ENCODE measurements at places on chromosomes 16 and 17.

DNA sequence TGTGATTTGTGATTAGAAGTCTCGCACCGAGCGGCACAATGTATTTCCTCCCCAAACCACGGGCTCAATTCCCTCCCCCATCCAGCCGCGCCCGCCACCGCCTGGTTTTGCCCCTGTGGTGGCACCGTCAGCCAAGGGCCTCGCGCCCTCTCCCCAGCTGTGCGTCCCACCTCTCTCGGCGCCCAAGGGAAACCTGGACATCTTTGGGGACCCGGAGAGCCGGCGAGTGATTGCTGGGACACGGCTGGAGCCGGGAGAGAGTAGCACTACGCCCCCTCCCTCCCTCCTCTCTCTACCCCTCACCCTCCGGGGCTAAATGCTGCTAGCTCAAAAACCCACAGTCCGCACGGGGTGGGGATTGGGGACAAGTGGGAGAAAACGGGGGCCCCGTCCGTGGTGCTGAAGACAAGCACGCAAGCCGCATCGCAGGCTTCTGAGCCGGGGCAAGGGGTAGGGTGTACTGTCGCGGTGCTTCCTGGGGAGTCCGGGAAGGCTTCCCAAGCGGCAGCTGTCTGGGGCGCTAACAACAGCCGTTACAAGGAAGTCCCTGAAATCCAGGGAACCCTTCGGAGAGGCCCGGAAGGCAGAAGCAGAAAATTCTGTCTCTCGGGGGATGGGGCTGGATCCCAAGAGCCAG lies 1.4 kb downstream of the CBLN1 start:
- DNase-seq: no peak

GRCh38 chr17:62688398-62689160 lies 61.1 kb downstream of the MRC2 start:
- DNase-seq: no peak

- no peak for DNase-seq
Observed at GRCh38 chr16:67963662-67964321, 4.6 kb downstream of the SLC12A4 start.

- DNase-seq: no peak
Observed at GRCh38 chr16:67923414-67924116, 8.1 kb downstream of the CTRL start.

DNA sequence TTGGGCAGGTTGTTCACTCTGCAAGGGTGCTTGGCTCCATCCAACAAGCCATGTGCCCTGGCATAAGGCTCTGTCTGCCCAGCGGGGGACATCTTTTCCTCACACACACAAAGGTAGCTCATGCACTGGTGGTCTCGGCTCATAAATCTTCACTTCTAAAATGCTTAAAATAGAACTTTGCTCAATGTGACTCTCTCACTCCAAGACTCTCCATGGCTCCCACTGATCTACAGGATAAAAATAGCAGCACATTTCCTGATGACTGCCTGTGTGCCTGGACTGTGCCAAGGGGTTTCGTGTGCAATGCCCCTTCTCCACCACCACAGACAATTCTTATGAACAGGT lies 15.1 kb upstream of the CIBAR2 start:
- no peak for DNase-seq

GRCh38 chr16:10339777-10340732 lies 45.8 kb upstream of the ATF7IP2 start:
- DNase-seq: no peak

GRCh38 chr17:6108382-6108781 lies 38.2 kb downstream of the WSCD1 start:
- no peak for DNase-seq

DNA sequence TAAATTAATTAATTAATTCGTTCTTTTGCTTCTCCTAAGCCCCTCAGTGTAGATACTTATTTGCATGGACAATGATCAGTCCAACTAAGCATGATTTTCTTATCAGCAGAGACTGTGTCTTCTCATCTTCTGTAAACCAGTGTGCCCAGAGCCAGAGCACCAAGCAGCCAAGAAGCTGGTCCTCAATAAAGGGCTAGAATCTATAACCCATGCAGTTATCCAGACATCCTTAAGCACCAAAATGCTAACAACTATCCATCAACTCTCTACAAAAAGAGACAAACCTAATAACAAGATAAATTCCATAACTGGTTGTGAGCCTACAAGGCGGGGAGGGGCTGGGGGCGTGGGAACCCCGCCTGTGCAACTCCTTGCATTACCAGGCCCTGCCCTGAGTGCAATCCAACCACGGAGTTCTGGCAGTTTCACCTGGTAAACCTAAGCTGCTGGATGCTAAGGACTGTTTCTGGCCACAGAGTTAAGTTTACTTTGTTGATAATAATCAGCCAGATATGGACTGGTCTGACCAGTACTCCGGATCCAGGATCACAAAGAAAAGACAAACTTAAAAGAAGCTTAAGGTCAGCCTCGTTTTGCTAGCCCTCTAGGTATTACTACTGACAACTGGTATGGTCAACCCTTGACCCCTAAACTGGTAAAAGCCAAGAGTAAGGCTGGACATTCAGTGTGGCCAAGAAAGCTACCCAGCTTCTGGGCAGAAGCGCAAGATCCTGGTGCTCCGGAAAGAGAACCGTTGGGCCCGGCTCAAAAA lies 51.5 kb downstream of the ZFHX3 start:
- no peak for DNase-seq

GRCh38 chr16:24984903-24985675 lies 30.1 kb downstream of the ARHGAP17 start:
- no peak for DNase-seq

DNA sequence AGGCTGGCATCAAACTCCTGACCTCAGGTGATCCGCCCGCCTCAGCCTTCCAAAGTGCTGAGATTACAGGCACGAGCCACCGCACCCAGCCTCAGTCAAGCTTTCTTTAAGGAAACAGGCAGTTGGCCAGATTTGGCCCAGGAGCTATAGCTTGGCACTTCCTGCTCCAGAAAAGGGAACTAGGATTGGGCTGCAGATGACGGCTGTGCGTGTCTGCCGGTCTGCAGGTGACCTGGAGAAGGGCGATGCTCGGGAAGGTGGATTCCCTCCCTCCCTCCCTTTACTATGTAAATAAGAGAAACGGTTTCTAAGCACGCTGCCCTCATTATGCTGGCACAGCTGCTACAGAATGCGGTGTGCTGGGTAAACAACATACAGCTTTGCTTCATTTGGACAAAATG lies 215.9 kb downstream of the RPTOR start:
- no peak for DNase-seq

DNA sequence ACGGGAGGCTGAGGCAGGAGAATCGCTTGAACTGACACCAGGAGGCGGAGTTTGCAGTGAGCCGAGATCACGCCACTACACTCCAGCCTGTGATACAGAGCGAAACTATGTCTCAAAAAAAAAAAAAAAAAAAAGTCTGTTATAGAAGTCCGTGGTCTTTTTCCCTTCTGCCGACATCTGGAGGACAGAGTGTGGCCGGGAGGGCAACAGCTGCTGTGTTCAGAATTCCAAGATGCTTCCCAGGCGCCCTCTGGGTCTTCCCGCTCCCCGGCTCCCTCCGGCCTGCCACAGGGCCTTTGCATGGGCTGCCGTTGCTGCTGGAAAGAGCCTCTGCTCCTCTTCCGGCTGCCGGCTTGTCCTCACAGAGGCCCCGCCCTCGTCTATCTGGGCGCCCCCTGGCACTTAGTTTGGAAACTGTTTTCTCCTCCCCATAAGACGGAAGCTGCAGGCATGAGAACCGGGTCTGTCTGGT lies 2.4 kb upstream of the CACNA1H start:
- peak; percentile 37 for DNase-seq

DNA sequence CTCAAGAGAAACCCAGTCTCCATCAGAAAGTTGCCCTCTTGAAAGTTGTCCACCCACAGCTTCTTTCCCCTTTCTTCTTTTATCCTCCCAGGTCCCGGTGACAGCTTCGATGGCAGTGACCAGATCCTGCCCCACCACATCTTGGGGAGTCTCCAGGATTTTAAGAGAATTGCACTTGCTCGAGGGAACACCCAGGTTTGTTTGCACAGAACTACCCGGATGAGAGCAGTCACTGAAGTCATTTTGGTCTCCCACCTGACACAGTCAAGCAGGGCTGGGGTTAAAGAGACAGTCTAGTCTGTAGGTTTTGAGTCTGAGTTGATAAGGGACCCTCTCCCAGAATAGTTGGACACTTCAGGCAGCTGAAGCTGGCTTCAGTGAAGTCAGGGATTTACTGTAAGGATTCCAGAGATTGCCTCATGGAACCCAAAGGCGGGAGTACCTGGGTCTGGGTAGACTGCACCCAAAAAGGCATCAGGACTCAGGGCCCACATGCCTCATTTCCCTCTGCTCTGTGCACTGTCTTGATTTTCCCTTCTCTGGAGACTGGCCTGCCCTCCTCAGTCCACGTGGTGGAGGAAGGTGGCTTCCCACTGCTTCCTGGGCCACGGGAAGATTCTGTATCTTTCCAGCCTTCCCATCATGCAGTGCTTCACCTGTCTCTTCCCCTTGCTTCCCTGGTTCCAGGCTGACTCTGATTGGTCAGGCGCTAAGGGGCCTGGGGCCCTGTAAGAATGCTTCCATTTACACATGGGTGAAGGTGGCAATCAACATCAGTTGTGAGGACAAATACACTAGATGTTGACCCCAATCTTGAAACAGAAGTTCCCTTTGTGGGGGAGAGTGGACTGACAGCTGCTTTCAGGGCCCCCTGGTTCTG lies 9.5 kb downstream of the MYCBPAP start:
- DNase-seq: no peak

DNA sequence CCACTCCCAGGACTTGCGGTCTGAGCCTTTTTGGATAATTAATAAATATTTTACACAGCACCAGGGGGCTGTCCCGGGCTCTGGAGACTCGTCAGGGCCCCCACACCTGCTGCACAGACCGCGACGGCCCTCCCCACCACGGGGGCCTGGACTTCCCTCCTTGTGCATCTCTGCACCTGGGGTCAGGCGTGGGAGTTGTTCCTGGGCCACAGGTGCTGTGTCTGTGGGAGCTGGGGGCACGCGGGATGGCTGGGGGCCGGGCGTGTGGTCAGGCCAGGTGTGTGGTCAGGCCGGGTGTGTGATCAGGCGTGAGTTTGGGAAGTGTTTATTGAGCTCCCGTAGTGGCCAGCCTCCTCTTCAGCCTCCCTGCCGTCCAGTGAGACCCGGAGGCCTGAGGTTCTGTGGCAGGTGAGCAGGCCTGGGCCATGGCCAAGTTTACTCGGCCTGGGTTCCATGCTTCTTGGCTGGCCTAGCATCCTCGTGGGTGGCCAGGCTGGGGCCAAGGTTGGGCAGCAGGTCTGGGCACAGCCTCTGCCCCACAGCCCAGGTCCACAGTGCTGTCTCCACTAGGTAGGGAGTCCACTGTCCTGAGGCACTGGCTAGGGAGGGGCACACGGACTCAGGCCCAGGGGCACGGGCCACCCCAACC lies 1.9 kb upstream of the STUB1 start:
- DNase-seq: no peak

DNA sequence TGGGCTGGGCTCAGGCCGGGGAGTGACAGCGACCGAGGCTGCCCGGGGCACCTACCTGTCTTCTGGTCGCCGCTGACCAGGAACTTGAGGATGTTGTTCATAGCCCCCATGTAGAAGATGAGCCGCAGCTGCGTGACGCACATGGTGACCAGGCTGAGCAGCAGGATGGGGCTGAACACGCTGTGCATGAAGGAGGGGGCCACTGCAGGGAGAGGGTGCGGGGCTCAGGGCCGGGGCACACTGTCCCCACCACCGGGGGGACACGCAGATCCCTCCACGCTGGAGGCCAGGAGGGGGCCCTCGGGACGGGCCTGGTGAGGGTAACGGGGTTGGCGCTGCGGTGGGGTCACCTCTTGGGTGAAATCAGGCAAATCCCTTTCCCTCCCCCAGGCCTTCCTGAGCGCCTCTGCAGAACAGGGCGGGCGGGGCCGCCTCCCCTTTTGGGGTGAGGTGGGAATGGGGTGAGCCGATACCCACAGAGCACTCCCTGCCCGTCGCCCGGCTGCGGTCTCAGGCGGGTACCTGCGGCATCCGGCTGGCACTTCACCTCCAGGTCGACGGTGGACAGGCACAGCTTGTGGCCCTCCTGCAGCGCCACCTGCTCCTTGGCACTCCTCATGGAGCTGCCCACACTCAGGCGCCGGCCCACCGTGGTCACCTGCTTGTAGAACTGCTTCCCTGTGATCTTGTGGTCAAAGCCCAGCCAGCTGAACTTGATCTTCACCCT lies 28.3 kb upstream of the PITPNA start:
- no peak for DNase-seq

- no peak for DNase-seq
Observed at GRCh38 chr16:53159781-53160436, 105.1 kb downstream of the CHD9 start.

DNA sequence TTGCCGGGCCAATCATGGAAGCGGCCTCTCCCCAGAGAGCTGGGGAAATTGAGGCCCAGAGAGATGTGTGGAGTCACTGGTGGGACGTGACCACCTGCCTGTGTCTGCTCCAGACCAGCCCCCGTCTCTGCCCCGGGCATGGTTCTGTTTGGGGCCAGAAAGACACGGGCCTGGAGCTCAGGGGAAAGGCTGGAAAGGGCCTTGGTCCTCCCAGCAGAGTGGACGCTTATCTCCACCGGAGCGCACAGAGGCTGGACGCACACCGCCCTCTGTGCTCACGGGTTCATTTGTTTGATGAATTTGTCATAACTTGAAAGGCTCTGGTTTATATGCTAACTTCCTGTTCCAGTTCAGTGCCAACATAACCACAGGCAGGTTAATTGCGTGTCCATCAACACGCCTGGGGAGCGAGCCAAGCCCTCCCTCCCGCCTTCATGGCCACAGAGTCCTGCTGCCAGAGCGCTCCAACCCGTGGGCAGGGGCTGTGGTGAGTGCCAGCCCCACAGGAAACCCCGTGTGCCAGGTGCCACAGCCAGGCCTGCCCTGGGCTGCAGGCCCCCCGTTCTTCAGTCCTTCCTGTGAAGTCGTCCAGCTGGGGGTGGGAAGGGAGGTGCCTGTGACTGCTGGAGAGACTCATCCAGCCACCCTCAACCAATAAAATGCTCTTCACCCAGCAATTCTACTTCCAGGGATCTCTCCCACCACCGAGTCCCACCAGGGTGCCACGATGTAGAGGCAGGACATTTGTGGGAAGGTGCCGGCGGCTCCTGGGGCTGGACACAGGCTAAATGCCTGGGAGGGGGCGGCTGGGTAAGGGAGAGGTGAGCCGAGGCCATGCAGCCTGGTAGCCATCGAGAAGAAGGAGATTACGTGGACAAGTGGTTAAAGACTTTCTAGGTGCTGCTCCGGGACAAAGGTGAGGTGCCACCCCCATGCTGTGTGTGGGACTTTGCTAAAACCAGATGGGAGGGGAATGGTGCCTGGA lies 29.4 kb upstream of the BAHCC1 start:
- peak; percentile 7 for DNase-seq

DNA sequence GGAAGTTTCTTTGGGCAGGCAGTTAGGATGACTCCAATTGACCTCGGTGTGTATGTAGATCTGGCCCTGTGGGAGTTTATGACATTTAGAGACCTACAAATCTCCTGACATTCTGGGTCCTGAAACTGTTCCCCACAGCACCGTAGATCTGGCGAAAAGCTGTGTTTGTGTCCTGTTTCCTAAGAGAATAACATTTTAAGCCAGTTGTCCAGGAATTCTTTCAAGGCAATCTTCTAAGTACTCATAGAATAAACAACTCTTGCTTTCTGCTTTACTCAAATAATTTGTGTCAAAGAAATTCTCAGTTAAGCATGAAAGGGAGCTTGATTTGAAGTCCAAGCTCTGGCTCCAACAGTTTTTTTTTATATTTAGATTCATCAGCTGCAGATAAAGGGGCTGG lies 78.5 kb upstream of the ELAC2 start:
- DNase-seq: no peak

Data from stimulated activated naive CD4-positive, alpha-beta T cell treated with Interleukin-2 at 50 U/mL for 16 hours (primary cell).